ENCODE measurements at places on chromosomes 7 and 10.
A peak's percentile ranks its signal among the peaks of the same experiment; 100 is the strongest.

DNA sequence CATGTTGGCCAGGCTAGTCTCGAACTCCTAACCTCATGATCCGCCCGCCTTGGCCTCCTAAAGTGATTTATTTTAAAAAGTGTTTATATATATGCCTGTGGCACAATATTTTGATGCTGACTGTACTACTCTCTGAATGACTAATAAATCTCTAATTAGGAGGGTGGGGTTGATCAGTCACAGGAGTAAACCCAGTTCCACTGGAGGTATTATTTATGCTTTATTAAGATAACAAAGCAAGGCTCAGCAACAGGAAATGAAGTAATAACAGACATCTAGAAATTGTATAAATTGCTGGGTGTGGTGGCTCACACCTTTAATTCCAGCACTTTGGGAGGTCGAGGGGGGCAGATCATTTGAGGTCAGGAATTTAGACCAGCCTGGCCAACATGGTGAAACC is 26.0 kb upstream of the MCU start:
- H3K4me3 ChIP-seq: no peak overlapping the region
- H3K27me3 ChIP-seq: no peaks in the 10 kb centered on the region
- no peaks in the 10 kb centered on the region for H3K4me1 ChIP-seq
- H3K27ac ChIP-seq: no peak overlapping the region
- no peak for DNase-seq

DNA sequence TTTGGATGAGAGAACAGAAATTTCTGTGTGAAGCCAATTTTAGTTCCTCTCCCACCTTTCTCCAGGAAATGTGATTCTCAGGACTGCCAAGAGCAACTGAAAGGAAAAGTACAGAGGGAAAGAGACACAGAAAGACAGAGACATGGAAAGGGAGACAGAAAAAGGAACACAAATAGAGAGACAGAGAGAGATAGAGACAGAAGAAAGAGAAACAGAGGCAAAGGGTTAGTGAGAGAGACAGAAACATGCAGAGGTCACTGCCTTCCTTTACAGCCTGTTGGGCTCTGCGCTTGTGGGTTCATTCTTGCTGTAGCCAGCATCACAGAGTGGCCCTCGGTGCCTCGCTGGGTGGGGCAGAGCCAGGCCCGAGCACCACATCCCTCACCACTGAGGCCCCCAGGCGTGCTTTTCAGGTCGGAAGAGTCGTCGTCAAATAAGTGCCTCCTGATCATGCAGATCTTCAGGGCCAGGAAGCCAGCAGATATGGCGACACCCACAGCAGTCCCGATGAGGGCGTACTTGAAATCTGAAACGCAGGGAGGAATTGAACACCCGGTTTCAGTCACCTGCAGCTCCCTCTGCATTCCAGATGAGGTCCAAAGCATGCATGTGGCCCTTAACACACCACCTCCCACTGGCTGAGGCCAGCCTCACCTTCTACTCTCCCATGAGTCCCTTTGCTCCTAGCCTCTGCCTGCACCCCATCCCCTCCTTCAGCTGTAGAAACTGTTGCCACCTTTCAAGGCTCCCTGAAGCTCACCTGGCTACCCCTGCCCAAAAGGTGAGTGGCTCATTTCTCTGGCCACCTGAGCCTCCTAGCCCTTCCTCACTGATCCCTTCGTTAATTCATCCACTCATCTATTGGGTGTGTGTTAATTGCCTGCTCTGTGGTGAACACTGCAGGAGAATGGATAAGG is 21.4 kb downstream of the TMEM273 start:
- no peaks in the 10 kb centered on the region for H3K36me3 ChIP-seq
- H3K4me3 ChIP-seq: no peak overlapping the region
- H3K4me1 ChIP-seq: no peaks in the 10 kb centered on the region
- H3K27ac ChIP-seq: no peak overlapping the region
- no peak for DNase-seq

- H3K27me3 ChIP-seq: no peaks in the 10 kb centered on the region
- no peak overlapping the region for H3K27ac ChIP-seq
- H3K36me3 ChIP-seq: no peaks in the 10 kb centered on the region
- H3K4me3 ChIP-seq: no peak overlapping the region
- DNase-seq: no peak
Measured at GRCh38 chr10:10780746-10781145, 236.9 kb upstream of the CELF2 start.

GRCh38 chr10:46028584-46029460 is 1.6 kb downstream of the NCOA4 start:
- H3K4me3 ChIP-seq: no peak overlapping the region
- H3K36me3 ChIP-seq: no peaks in the 10 kb centered on the region
- no peaks in the 10 kb centered on the region for H3K4me1 ChIP-seq
- DNase-seq: no peak
- H3K27ac ChIP-seq: no peak overlapping the region

DNA sequence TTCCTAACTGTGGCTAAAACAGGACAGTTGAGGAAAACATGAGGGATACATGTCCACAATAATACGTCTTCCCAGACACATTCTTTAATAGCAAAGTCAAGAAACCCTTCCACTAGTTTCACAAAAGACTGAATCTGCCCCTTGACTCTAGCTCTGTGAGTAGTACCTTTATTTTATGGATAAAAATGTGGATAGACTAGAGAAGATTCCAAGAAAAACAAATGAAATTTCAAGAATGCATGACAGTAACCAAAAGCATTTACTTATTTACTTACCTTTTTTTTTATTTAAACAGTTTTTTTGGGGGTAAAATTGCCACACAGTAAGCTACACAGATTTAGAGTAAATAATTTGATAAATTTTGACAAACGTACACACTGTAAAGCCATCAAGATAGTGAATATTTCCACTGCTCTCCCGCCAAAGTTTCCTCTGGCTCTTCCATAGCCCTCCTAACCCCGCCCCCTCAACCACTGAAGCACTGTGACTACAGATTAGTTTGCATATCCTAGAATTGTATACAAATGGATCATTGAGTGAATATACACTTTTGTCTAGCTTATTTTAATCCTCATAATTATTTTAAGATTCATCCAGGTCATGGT is 420.4 kb upstream of the ZMIZ1 start:
- no peak overlapping the region for H3K27ac ChIP-seq
- no peaks in the 10 kb centered on the region for H3K4me1 ChIP-seq
- no peak overlapping the region for H3K4me3 ChIP-seq
- H3K27me3 ChIP-seq: no peaks in the 10 kb centered on the region

GRCh38 chr7:83032195-83032594 is 130.5 kb downstream of the PCLO start:
- DNase-seq: no peak
- no peaks in the 10 kb centered on the region for H3K27me3 ChIP-seq
- H3K4me1 ChIP-seq: peaks cover 2% of the 10 kb centered on the region
- H3K36me3 ChIP-seq: no peaks in the 10 kb centered on the region
- no peak overlapping the region for H3K4me3 ChIP-seq

GRCh38 chr7:78323118-78323517 is 524.5 kb downstream of the PHTF2 start:
- DNase-seq: no peak
- no peaks in the 10 kb centered on the region for H3K36me3 ChIP-seq
- no peaks in the 10 kb centered on the region for H3K4me1 ChIP-seq
- H3K27me3 ChIP-seq: no peaks in the 10 kb centered on the region
- no peak overlapping the region for H3K27ac ChIP-seq

DNA sequence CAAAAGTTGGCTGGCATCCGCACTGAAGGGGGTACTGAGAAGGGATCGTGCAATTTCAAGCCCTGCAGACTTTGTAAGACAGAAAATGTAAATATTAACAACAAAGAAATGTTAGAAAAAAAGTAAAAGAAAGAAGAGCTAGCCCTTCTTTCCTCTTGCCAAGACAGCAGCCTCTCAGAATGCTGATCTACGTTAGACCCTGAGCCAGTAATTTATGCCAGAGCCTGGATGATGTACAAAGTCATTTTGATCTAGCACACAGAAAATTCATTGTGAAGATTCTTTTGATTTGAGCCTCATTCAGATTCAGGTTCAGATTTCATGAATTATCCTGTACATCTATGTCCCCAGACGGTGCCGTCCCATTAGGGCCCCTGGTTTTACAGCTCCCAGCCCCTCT is 105.2 kb downstream of the PRKCQ start:
- H3K4me3 ChIP-seq: no peak overlapping the region
- no peaks in the 10 kb centered on the region for H3K27me3 ChIP-seq
- DNase-seq: no peak
- no peak overlapping the region for H3K27ac ChIP-seq
- H3K36me3 ChIP-seq: no peaks in the 10 kb centered on the region
- H3K4me1 ChIP-seq: no peaks in the 10 kb centered on the region

DNA sequence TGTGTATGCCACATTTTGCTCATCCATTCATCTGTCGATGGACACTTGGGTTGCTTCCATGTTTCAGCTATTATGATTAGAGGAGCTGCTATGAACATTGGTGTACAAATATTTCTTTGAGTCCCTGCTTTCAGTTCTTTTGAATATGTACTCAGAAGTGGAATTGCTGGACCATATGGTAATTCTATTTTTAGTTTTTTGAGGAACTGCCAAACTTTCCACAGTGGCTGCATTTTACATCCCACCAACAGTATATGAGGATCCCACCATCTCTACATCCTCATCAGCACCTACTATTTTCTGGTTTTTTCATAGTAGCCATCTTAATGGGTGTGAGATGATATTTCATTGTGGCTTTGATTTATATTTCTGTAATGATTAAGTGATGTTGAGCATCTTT is 44.7 kb upstream of the ZMIZ2 start:
- no peak overlapping the region for H3K27ac ChIP-seq
- H3K4me3 ChIP-seq: no peak overlapping the region
- DNase-seq: no peak
- H3K36me3 ChIP-seq: peaks cover 21% of the 10 kb centered on the region
- no peaks in the 10 kb centered on the region for H3K4me1 ChIP-seq
- no peaks in the 10 kb centered on the region for H3K27me3 ChIP-seq

DNA sequence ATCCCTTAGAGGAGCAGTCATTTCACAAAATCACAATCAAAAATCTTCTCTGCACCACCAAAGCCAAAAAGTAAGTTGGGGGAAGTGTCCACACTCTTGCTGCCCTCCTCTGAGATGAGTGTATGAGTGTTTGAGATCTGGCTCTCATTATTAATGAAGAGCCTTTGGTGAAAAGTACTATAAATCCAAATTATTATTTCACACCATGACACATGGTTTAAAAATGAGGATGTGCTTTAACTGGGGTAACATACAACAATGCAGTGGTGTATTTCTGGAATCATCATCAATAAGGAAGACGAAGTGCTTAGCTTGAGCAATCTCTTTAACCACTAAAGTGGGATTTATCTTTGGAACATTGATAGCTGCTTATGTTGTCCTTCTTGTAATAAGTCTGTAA is 114.2 kb upstream of the ADAM12 start:
- no peak for DNase-seq
- H3K4me1 ChIP-seq: no peaks in the 10 kb centered on the region
- H3K27ac ChIP-seq: no peak overlapping the region
- no peaks in the 10 kb centered on the region for H3K36me3 ChIP-seq
- no peak overlapping the region for H3K4me3 ChIP-seq

GRCh38 chr7:139515266-139515665 is 8.2 kb upstream of the CLEC2L start:
- DNase-seq: peak; percentile 39
- 0 out of 2 replicates have a peak, but pooled peaks cover 4% of the 10 kb centered on the region for H3K4me1 ChIP-seq
- no peaks in the 10 kb centered on the region for H3K27me3 ChIP-seq

DNA sequence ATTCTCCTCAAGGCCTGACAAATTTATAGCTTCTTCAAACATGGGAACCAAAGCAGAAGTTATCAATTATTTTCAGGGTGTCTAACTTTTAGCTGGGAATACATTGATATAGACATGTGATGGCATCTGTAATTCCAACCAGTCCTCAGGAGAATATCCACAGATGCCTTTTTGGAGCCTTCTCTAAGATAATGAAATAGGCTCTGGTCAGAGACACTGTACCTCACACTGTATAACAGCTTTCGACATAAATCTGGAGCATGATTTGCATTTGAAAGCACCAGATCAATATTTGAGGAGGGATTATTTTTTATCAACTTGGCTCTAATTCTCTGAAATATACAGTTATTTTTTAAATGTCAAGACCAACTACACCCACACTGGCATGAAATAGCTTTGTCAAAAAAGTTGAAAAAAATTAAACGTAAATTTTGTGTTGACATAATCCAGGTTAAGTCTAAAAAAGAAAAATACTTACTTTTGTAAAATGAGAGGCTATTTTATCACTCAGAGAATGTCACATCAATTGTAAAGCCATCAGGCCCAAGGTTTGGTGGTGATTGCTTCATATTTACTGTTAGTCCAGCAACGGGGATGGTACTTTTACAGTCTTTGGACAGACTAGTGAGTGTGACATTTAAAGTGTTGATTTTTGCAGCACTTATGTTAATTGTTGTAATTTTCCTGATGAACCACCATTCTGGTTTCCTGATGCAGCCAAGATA is 177.0 kb upstream of the SP8 start:
- no peak for DNase-seq
- H3K27ac ChIP-seq: no peak overlapping the region
- no peaks in the 10 kb centered on the region for H3K4me1 ChIP-seq
- no peak overlapping the region for H3K4me3 ChIP-seq

- no peaks in the 10 kb centered on the region for H3K27me3 ChIP-seq
- H3K36me3 ChIP-seq: no peaks in the 10 kb centered on the region
- H3K4me3 ChIP-seq: no peak overlapping the region
- H3K4me1 ChIP-seq: no peaks in the 10 kb centered on the region
- no peak for DNase-seq
- H3K27ac ChIP-seq: no peak overlapping the region
Measured at GRCh38 chr7:93843260-93843659, 47.3 kb downstream of the TFPI2 start.

DNA sequence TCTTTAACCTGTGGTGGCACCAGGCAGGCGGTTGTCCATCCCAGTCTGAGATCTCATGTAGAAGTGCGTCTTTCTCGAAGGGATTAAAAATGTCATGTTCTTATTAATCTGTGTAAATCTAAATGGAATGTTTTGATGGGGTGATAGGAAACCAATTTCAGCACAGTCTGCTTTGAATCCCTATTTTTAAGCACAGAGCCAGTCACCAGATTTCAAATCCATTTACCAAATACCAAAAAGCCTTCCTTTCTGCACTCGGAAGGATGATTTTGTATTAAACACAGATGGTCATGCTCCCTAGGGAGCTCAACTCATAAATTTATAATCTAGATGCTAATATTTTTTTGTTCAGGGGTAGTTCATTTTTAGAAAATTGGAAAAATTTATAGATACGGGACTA is 160.6 kb upstream of the AOAH start:
- no peaks in the 10 kb centered on the region for H3K4me1 ChIP-seq
- H3K27ac ChIP-seq: no peak overlapping the region
- H3K4me3 ChIP-seq: no peak overlapping the region
- DNase-seq: no peak

DNA sequence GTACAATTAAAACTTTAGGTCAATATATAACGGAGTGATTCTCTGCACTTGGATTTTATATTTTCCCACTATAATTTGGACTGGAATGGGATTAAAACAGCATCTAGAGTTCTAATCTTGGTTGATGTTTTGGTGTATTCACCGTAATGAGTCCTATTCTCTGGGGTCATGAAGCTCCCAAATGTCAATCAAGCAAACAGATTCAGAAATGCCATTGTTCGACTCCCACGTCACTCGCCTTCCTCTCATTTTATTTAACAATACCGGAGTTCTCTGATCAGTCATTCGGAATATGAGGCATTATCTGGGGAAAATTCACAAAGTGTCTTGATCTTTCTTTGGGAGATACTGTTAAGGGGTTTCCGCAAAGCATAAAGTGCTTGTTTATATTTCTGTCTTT is 26.5 kb downstream of the SKIDA1 start:
- H3K27ac ChIP-seq: no peak overlapping the region
- H3K36me3 ChIP-seq: no peaks in the 10 kb centered on the region
- peaks cover 10% of the 10 kb centered on the region for H3K27me3 ChIP-seq
- DNase-seq: no peak

GRCh38 chr10:65518379-65518778 is 1407.5 kb upstream of the LRRTM3 start:
- H3K4me3 ChIP-seq: no peak overlapping the region
- H3K27me3 ChIP-seq: no peaks in the 10 kb centered on the region
- no peaks in the 10 kb centered on the region for H3K36me3 ChIP-seq
- no peak for DNase-seq
